Activated CD4-positive, alpha-beta T cell treated with anti-CD3 and anti-CD28 coated beads for 36 hours (primary cell): ENCODE measurements at places on chromosomes 16 and 17. TPM values are rescaled to one million over a fixed set of nuclear protein-coding genes. Genes with fewer than 3 reads are reported as not detected.

DNA sequence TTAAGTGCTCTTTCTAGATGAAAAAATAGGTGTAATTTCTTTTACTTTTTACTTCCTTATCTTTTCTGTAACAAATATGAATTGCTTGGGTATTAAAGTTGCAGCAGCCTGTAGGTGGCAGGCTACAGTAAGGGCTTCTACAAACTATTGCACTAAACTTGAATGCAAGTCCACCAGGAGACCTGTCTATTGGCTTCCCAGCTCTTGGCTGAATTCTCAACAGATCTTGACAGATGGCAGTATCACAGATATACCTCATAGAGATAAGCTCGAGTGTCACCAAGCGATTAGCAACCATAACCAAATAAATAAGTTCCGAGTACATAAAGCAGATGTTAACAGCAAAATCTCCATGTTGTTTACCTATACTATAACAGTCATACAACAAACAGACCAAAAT is 5.9 kb downstream of the BBS2 start:
- H3K36me3 ChIP-seq: peaks cover 5% of the 10 kb centered on the region
- H3K4me1 ChIP-seq: peaks cover 34% of the 10 kb centered on the region
- H3K27ac ChIP-seq: no peak overlapping the region
- no peak overlapping the region for H3K4me3 ChIP-seq
- peak; percentile 62 for DNase-seq

DNA sequence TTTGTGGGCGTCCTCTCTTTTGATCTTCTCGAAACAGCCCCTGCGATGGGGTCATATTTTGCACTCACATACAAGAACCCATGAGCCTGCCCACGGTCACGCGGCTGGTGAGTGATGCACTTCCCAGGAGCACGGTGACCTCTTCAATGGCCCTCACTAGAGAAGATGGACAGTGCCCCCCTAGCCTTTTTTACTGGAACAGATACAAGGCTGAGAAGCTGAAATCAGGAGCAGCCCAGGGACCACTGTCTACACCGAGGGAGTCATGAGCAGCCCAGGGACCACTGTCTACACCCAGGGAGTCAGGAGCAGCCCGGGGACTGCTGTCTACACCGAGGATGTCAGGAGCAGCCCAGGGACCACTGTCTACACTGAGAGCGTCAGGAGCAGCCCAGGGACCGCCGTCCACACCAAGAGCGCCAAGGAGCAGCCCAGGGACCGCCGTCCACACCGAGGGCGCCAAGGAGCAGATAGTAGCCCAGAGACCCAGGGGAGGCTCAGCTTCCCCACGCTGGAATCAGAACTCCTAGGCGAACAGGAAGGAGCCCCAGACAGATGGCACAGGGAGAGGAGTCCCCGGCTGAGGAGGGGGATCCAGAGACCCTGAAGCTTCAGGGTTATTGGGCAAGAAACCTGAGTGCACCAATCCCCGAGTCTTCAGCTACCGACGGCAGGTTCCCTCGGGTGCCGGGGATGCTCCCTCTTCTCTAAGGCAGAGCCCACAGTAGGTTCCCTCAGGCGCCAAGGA is 23.7 kb downstream of the ACSF3 start:
- DNase-seq: no peak
- peak overlapping the region; percentile 53 for H3K27ac ChIP-seq
- H3K4me3 ChIP-seq: no peak overlapping the region
- peaks cover 48% of the 10 kb centered on the region for H3K36me3 ChIP-seq

DNA sequence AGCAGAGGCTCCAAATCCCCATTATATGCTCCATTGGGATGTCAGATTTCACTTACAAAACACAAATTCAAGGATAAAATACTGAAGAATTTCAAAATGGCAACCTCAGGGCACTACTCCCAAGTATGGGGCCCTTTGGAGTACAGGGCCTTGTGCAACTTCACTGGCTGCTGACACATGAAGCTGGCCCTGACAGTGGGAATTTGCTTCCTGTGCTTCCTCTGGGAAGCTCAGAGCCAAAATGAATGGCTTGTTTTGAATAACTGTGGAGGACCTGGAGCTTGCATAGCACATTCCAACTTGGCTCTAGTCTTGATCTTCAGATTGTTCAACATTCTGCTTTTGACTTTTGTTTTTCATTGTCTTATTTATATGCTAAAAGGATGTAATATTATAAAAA is 52.3 kb upstream of the HNF1B start:
- no peaks in the 10 kb centered on the region for H3K4me1 ChIP-seq
- no peak overlapping the region for H3K27ac ChIP-seq
- H3K4me3 ChIP-seq: no peak overlapping the region

GRCh38 chr16:67406111-67406971 is 9.9 kb downstream of the ZDHHC1 start:
- H3K27ac ChIP-seq: no peak overlapping the region
- DNase-seq: no peak
- H3K27me3 ChIP-seq: peaks cover 11% of the 10 kb centered on the region
- no peaks in the 10 kb centered on the region for H3K4me1 ChIP-seq

- H3K4me3 ChIP-seq: no peak overlapping the region
- peaks cover 14% of the 10 kb centered on the region for H3K4me1 ChIP-seq
- no peak overlapping the region for H3K27ac ChIP-seq
- no peak for DNase-seq
- no peaks in the 10 kb centered on the region for H3K27me3 ChIP-seq
Measured at GRCh38 chr16:87306516-87306915, 10.7 kb downstream of the C16orf95 start.

DNA sequence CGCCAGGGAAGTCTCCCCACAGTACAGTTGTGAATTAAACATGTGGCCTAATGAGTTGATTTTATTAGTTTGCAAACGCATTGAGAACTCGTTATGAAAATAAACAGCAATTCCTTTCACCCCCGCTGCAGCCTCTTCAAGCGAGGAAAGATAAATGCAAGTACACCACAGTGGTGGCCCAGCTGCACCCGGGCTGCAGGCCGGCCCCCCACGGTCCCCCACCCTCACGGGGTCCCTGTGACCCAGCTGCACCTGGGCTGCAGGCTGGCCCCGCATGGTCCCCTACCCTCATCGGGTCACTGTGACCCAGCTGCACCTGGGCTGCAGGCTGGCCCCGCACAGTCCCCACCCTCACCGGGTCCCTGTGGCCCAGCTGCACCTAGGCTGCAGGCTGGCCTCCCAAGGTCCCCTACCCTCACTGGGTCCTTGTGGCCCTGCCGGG is 32.2 kb downstream of the SDK2 start:
- no peak overlapping the region for H3K4me3 ChIP-seq
- DNase-seq: no peak
- H3K27me3 ChIP-seq: no peaks in the 10 kb centered on the region
- H3K27ac ChIP-seq: no peak overlapping the region
- H3K36me3 ChIP-seq: no peaks in the 10 kb centered on the region
- no peaks in the 10 kb centered on the region for H3K4me1 ChIP-seq

DNA sequence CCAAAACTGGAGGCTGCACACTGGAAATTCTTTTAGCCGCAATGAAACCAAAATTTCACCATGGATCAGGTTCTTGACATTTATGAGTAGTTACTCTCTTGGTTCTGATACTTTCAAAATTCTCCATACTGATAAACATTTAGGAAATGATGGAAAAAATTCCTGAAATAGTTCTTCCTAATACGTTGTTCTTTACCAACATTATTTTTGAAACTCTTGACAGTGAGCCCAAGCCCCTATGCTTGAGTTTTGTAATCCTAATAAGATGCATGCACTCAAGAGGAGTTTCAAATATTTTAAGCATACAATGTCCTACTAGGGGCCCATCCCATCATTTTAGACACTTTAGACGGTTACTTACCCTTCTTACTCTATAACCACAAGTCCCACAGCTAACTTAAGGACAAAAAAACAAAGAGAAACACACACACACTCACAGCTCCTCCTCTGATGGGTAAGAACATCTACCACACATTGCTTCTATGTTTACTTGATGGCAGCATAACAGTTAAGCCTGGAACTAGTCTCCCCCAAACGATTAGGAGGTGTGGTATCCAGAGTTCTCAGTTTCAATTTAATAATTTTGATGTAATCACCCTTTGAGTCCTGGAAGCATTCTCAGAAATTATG is 3.7 kb downstream of the VEZF1 start:
- H3K4me1 ChIP-seq: peaks cover 63% of the 10 kb centered on the region
- peaks cover 29% of the 10 kb centered on the region for H3K36me3 ChIP-seq
- DNase-seq: no peak
- H3K27ac ChIP-seq: peak overlapping the region; percentile 24

ZDHHC1 gene
- total RNA-seq: 0.98 TPM

CES1 gene
- total RNA-seq: not detected

SLC35B1 gene
- 43.9 TPM for total RNA-seq

SLFN14 gene
- not detected for total RNA-seq
